Neuronal stem cell (in vitro differentiated cells): ENCODE measurements at places on chromosomes 3 and 15.

GRCh38 chr3:87122766-87123165 is 104.3 kb upstream of the CHMP2B start:
- H3K27me3 ChIP-seq: no peaks in the 10 kb centered on the region
- H3K27ac ChIP-seq: no peak overlapping the region
- no peak overlapping the region for H3K4me3 ChIP-seq
- H3K4me1 ChIP-seq: no peaks in the 10 kb centered on the region

GRCh38 chr3:66255865-66256264 is 35.1 kb downstream of the SLC25A26 start:
- no peak overlapping the region for H3K27ac ChIP-seq
- no peak overlapping the region for H3K4me3 ChIP-seq
- no peaks in the 10 kb centered on the region for H3K36me3 ChIP-seq

DNA sequence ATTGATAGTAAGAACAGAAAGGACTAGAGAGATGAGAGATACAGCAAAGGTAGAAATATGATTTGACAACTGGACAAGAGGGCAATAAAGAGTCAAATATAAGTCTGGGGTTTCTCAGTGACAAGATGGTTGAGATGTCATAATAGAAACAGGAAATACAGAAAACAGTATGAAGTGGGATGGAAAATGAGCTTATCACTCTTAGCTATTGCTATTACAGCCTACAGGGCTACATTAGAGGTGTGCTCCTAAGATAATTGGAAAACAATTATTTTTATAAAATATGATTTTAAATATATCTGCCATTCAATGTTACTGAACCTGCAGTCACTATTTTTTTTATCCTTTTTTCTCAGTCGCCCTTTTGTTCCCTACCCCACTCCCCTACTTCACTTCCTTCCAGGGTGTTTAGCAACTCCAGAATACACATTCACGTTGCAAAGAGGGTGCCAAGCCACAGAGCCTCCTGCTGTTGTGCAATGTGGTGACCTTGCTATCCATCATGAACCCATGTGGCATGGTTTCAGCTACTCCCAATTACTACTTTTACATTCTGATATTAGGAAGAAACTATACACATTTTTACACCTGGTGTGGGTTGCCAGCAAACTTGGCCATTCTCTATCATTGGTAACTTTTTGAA is 6.0 kb downstream of the NRG4 start:
- H3K27me3 ChIP-seq: no peaks in the 10 kb centered on the region
- H3K36me3 ChIP-seq: no peaks in the 10 kb centered on the region
- no peak overlapping the region for H3K27ac ChIP-seq
- H3K4me3 ChIP-seq: no peak overlapping the region
- DNase-seq: no peak

DNA sequence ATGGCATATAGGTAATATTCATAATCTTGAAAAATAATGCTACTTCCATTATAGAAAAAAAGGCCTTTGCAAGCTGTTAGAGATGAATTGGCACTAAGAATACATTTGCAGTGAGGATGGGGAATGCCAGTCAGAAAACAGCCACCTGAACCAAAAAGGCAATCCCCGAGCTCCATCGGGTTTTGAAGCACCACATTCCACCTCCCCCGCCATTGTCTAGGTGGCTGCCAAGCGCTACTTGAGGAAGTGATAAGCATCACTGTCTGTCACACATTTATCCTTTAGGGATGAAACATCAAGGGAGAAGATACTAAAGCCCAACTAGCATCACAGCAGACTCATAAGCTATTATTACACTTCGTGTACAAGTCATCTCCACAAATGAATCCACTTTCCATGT is 112.8 kb downstream of the OSBPL10 start:
- H3K4me3 ChIP-seq: no peak overlapping the region
- no peaks in the 10 kb centered on the region for H3K4me1 ChIP-seq
- no peaks in the 10 kb centered on the region for H3K36me3 ChIP-seq
- no peaks in the 10 kb centered on the region for H3K27me3 ChIP-seq
- no peak for DNase-seq

DNA sequence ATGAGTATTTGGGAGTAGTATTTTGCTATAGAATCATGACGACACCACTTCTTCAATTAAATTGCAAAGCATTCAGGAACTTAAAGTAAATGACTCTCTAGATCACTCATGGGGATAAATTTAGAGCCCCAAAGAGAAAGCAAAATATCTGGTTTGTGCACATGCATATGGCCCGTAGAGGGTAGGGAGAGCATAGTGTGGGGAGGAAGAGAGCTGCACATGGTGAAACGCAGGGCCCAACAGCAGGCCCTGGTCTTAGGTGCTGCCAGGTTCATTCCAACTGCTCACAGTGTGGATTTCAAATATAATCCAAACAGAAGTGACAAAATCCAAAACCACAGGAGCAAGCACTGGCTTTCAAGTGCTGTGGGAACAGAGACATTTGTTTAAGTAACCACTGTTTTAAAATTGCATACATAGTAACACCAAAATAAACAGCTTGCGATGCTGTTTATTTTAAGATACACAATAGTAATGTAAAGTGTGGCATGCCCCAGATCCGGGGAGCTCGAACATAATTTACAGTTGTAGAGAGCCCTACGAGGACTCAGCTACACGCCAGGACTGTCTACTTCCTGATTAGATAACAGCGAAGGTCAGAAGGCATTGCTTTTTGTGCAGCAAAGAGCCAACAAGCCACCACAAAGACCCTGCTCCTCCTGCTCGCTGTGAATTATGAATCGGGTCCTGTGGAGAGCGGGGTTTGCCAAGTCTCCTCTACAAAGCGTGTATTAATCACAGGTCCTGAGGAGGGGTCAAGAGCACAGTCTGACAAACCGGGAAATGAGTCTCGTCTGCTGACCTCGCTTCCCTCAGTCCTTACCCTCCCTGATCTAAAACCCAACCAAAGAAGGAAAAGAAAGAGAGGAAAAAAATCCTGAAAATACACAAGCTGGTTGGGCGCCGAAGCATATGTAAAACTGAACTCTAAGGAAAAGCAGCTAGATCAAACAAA is 80.6 kb downstream of the MEIS2 start:
- H3K4me1 ChIP-seq: peaks cover 18% of the 10 kb centered on the region
- H3K27me3 ChIP-seq: no peaks in the 10 kb centered on the region
- no peak overlapping the region for H3K27ac ChIP-seq
- H3K4me3 ChIP-seq: no peak overlapping the region

GRCh38 chr15:70617911-70618287 is 145.5 kb downstream of the UACA start:
- no peak for DNase-seq
- H3K27ac ChIP-seq: no peak overlapping the region
- no peaks in the 10 kb centered on the region for H3K27me3 ChIP-seq

GRCh38 chr15:73944161-73945129 is 18.2 kb downstream of the LOXL1 start:
- H3K27me3 ChIP-seq: peaks cover 8% of the 10 kb centered on the region
- peaks cover 26% of the 10 kb centered on the region for H3K36me3 ChIP-seq
- no peak overlapping the region for H3K27ac ChIP-seq
- peaks cover 5% of the 10 kb centered on the region for H3K4me1 ChIP-seq
- DNase-seq: peak; percentile 84
- no peak overlapping the region for H3K4me3 ChIP-seq
